ENCODE measurements at places on chromosomes 11 and 22.
A peak's percentile ranks its signal among the peaks of the same experiment; 100 is the strongest.

- no peak for DNase-seq
These were observed 11.5 kb downstream of the CLMP start for GRCh38 chr11:123183391-123184099.

DNA sequence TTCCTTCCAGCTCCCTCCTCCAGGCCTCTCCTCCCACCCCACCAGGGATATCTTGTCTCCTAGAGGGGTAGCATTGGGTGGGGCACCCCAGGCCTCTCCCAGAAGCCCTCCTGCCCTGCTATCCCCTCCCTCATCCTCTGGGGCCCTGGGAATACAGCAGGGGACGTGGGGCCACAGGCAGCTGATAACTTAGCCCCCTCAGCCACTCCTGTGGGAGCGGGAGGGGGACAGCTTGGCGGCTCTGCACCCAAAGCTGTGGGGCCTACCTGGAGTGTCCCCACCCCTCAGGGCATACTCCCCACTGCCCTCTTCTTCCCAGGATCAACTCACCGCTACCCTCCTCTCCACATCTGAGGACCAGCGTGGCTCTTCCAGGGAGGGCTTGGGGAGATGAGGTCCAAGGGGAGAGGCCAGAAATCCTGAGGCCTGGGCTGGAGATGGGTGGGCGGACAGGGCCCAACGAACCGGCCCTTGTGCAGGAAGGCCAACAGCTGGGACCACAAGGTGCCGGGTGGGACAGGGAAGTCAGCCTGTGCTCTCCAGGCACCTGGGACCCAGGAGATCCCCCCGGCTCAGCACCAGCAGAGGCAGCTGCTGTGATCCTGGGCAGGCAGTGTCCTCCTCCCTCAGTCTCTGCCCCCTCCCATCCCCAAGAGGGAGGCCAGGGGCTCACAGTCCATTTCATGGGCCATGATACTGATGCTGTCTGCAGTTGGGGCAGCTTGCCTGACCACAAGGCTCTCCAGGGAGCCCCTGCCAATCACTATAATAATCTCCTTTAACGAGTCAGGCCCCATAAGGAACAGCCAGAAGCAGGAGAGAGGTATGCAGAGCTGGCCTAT, 23.2 kb downstream of the NEAT1 start:
- no peak for DNase-seq

DNA sequence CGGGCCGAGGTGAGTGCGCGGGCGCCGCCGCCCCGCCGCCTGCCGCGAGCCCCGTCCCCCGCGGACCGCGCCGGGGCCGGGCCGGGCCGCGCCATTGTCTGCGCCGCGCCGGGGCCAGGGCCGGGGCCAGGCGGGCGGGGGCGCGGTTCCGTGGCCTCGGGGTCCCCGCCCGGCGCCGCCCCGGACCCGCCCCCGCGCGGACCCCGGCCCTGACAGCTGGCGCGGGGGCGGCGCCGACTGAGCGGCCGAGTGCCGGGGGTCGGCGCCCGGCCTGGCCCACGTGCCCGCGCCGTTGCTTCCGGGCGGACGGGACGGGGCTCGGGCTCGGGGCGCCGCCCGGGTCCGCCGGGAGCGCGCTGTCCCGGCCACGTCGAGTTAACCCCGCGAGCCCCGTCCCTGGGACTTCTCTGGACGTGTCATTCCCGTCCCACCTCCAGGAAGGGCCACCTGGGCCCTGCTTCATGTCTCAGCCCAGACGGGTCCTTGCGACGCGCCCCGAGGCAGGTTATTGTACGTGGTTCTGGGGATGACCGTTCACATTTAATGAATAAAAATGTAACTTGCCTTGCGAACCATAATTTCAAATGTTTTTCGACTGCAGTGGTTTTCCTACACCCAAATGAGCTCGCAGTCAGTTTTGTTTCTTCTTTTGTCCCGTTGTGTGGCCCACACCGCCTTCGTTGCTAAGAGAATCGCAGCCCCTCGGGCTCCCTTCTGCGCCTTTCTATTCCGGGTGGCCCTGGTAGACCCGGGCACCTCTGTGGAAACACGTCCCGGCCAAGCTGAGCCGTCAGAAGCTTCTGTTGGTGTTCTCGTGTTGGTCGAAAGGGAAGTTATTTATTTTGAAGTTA, 562 bp downstream of the ZBED4 start:
- peak; percentile 59 for DNase-seq

- no peak for DNase-seq
These were observed 4.0 kb downstream of the NAP1L4 start for GRCh38 chr11:2987881-2988861.

- DNase-seq, result peak; percentile 65
These were observed 404 bp downstream of the DCHS1 start for GRCh38 chr11:6655020-6655789.

DNA sequence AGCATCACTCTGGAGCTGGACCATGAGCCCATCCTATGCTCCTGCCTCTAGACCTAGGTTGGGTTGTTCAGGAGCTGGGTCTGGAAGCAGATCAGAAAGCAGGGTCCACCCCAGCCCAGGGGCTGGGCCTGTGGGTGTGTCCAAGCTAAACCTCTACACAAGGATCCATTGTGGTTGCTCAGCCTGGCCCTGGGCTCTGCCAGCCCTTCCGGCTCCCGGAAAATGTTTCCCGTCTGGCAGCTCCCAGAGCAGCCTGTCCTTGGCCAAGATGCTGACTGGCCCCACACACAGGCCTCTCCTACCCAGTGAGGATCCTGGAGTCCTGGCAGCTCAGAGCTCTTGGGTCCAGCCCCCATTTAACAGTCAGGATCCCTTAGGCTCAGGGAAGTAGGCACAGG, 35.3 kb upstream of the FCHSD2 start:
- DNase-seq, result peak; percentile 78

DNA sequence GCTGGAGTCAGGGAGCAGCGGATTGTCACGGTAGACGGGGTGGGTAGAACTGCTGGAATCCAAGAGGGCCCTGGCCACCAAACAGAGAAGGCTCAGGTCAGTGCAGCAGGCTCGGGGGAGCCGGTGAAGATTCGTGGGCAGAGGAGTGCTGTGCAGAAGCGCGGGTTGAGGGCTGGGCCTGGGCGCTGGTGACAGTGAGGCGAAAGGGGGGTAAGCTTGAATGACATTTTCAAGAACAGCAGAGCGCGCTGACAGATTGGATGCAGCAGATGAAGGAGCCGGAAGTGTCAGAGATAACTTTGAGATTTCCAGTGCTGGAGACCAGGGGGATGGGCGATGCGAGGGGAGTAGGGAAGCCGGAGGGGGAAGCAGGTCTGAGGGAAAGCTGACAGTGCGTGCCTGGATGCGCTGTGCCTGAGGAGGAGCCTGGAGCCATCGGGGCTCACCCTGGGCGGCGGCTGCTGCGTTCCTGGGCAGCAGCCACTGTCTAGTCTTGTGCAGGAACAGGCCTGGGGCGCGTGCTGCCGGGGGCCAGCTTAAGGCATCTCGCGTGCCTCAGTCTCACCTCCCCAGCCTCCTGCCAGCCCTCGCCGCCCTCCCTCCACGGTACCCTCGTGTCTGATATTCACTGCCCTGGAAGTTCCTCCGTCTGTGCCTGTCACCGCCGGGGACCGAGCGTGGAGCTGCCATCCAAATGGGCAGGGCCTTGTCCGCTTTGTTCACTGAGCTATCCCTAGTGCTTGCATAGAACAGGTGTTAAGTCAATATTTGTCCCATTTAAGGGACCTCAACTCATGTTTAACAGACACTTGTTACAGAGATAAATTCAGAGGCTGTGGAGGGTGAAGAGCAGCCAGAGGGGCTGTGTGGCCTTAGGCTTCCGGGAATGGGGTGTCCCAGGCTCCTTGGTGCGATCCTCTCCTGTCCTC, 5.2 kb downstream of the GRIK4 start:
- DNase-seq, result no peak

GRCh38 chr11:108112057-108112456, 9.3 kb upstream of the ACAT1 start:
- no peak for DNase-seq

- no peak for DNase-seq
These were observed 101.3 kb upstream of the E2F8 start for GRCh38 chr11:19342036-19342435.

DNA sequence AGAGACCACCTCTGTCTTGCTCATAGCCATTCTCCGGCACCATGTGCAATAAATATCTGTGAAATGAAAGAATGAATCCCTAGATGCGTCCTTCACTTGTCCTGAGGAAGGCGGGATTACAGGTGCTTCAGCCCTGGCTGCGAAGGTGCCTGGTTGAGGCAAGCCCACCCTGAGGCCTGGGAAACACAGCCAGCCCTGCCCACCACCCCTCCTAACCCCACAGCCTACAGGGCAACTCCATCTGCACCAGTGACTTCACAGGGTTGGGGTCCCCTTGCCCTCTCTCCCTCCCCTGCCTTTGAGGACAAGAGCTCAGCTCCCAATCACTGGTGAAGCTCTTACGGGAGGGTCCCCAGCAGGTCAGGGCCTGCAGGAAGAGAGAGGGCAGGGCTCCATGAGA, 17.5 kb upstream of the SCGB1A1 start:
- DNase-seq, result no peak

GRCh38 chr22:16953206-16954059, 54.6 kb downstream of the GAB4 start:
- no peak for DNase-seq

- no peak for DNase-seq
These were observed 75.6 kb upstream of the HORMAD2 start for GRCh38 chr22:30004694-30005093.

GRCh38 chr11:71321433-71322191, 69.2 kb upstream of the SHANK2 start:
- no peak for DNase-seq

DNA sequence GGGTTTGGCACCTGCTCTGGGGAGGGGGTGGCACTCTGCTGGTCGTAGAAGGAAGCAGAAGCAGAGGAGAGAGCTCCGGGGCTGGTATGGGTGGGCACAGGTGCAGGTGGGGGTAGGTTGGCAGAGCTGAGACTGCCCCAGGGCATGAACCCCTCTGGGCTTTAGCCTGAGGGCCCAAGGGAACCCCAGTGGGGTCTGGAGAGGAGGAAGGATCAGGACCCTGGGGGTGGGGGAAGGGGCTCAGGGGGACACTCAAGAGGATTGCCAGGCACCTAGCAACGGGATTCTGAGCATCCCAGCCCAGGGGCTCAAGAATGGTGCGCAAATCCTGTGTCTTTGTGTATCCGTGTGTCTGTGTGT, 6.3 kb downstream of the ALDH3B2 start:
- no peak for DNase-seq

DNA sequence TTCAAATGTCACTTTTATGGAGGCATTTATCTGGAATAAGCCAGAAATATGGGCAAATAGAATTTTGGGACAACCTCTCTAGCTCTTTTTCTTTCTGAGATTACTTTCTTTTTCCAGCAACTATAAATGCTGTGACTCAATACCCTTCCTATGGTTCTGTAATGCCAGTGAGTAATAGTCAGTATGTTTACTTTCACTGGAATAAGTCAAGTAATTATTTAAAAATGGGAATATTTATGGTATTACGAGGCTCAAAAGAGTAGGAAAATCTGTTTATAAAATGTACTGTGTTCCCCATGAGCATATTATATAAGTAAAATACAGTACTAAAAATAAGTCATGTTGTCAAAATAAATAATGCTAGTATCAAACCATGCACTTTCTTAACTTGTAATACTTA, 750.5 kb downstream of the LUZP2 start:
- DNase-seq, result no peak

GRCh38 chr22:17890892-17891291, 116.6 kb upstream of the BID start:
- no peak for DNase-seq

Measured in right forelimb (tissue), 1 donor.